Fibroblast of lung (primary cell): ENCODE measurements at places on chromosomes 6 and 20.

- no peak for DNase-seq
Measured at GRCh38 chr6:27940766-27941165, 16.3 kb upstream of the OR2B6 start.

GRCh38 chr6:113411011-113411410 lies 446.1 kb upstream of the MARCKS start:
- DNase-seq: peak; percentile 7

DNA sequence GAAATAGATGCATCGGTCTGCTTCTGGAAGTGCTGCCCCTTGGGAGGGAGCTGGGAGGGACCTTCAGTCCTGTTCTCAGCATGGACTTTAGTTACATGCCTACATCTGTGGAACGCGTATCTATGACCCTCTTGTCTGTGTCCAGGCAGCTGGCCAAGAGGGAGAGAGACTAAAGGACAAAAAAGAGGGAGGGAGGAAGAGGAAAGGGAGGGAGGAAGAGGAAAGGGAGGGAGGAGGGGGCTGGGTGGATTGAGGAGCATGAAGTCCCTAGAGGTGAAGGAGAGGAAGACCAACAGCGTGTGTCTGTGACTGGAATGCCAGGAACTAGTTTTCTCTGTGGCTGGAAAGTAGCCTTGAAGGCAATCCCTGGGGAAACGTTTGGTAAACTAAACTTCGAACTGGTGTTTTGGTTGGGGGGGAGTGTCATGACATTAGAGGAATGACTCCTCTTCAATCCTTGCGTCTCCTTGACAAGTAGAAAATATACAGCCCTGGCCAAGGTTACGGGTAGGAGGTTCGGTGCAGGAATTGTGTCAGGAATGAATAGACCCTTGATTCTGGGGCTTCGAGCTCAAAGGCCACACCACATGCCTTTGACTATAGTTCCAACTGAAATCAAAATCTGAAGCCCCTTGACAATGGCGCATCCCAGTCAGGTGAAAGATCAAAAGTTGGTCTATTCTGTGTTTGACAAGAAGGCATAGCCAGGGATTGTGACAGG lies 52.0 kb upstream of the PLEKHG1 start:
- DNase-seq: no peak

DNA sequence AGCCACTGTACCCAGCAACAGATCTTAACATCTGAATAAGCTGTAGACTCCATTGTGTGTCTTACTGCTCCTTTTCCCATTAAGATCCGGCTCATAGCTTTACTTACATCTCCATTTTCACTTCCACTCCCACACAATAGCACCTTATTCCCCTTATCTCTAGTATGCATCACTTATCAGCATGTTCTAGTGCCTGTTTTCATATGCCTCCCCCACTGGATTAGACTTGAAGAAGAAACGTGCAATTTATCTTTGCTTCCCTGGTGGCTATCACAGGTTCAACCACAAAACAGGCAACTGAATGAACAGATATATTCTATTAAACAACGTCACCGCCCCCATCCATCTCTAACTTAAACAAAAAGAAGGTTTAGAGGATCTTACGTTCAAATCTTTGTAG lies 12.1 kb downstream of the SSR1 start:
- DNase-seq: no peak

DNA sequence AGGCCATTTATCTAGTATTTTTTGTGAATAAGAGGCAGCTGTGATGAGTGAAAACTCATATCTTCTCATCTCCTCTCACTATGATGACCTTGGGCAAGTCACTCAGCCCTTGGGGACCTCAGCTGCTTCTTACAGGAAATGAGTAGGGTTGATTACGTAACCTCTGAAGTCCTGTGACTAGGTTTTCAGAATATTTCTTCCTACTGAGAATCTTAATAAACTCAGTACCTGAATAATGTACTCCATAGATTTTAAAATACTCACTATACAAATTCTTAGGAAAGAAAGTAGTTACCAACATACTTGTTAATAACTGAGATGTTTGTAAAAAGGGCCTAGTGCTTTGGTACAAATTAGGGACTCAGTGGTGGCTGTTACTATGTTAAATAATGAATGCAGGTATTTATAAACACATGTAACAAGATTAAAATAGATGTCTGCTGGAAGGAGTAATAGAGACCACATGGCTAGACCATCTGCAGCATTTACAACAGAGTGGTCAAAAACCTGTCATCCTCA lies 60.9 kb downstream of the RPRD1B start:
- peak; percentile 69 for DNase-seq
